GM13977 (cell line): ENCODE measurements at places on chromosomes 6 and 20.
A peak's percentile ranks its signal among the peaks of the same experiment; 100 is the strongest.

- DNase-seq = no peak
Observed at GRCh38 chr20:13671916-13672378, 33.2 kb upstream of the TASP1 start.

GRCh38 chr20:60001108-60001507 lies 42.9 kb downstream of the CDH26 start:
- DNase-seq = no peak

GRCh38 chr6:1131285-1132079 lies 180.4 kb upstream of the FOXQ1 start:
- DNase-seq = no peak

DNA sequence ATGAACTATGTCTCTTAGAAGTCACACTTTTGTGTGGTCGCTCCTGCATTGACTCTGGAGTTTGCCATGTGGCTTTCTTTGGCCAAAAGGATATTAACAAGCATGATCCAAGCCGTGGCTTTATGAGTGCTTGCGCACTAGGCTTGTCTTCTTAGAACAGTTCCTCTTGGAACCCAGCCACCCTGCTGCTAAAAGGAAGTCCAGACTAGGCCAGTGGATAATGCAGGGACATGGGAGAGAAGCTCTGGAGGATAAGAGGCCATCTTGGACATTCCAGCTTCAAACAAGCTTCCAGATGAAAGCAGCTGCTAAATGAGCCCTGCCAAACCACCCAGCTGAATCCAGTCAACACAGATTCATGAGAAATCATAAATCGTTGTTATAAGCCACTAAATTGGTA lies 346.4 kb downstream of the CDC5L start:
- no peak for DNase-seq

DNA sequence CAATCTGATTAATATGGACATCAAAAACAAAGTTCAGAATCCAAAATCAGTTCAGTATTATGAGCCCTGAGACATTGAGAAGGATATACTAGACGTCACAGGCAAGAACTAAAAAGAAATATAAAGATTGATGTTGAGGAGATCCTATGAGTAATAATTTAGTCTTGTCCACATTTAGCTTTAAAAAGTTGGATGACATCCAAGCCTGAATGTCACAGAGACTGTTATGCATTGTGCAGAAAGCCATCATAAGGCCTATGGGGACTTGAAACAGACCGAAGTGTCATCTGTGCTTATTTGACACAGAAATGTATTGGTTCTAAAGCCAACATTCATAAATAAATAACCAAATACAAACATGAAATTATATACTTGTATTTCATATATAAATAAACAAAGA lies 581.8 kb upstream of the MMS22L start:
- no peak for DNase-seq

DNA sequence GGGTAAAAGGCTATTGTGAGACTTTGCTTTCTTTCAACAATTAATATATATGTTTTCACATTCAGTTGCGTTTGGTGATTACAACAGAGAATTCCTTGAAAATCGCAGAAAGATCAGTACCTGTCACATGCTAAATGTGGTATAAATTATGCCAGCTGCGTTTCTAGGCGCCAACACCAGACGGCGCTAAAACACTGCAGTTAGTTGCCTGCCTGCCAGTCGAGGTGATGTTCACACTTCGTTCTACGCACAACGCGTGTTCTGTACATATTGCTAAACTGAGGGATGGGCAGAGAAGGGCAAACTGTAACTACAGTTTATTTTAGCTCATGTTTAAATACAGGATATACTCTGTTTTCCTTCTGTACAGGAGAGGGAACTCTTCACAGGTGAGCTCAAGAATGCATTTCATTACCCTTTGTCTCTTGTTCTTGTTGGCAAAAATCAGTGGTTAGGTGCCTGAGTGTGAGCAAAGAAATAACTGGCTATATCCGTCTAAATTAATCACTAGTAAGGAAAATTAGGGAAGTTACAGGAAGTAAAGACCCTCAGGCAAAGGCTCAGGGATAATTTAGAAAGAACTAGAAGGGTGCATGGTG lies 100.1 kb upstream of the RGS17 start:
- DNase-seq = peak; percentile 4

- DNase-seq = no peak
Observed at GRCh38 chr6:170140129-170140528, 150.7 kb downstream of the DLL1 start.

- DNase-seq = no peak
Observed at GRCh38 chr6:116419069-116419786, 41.9 kb upstream of the CALHM6 start.
